NCI-H1105 treated with DMSO at 0.1 percent for 48 hours (cell line): ENCODE measurements at places on chromosomes 7 and 10.
A peak's percentile ranks its signal among the peaks of the same experiment; 100 is the strongest.

GRCh38 chr10:95832216-95833041 lies 75.3 kb upstream of the CC2D2B start:
- no peak for DNase-seq

GRCh38 chr10:112275512-112276245 lies 7.5 kb upstream of the TECTB start:
- DNase-seq, result no peak

- no peak for DNase-seq
These were observed 10.3 kb downstream of the ZNF775 start for GRCh38 chr7:150389532-150389816.

- DNase-seq, result no peak
These were observed 76.6 kb downstream of the CYP26A1 start for GRCh38 chr10:93150289-93150688.

GRCh38 chr7:33806298-33807154 lies 98.8 kb upstream of the BMPER start:
- DNase-seq, result no peak

- DNase-seq, result no peak
These were observed 54.2 kb upstream of the SVIL start for GRCh38 chr10:29689001-29689400.

DNA sequence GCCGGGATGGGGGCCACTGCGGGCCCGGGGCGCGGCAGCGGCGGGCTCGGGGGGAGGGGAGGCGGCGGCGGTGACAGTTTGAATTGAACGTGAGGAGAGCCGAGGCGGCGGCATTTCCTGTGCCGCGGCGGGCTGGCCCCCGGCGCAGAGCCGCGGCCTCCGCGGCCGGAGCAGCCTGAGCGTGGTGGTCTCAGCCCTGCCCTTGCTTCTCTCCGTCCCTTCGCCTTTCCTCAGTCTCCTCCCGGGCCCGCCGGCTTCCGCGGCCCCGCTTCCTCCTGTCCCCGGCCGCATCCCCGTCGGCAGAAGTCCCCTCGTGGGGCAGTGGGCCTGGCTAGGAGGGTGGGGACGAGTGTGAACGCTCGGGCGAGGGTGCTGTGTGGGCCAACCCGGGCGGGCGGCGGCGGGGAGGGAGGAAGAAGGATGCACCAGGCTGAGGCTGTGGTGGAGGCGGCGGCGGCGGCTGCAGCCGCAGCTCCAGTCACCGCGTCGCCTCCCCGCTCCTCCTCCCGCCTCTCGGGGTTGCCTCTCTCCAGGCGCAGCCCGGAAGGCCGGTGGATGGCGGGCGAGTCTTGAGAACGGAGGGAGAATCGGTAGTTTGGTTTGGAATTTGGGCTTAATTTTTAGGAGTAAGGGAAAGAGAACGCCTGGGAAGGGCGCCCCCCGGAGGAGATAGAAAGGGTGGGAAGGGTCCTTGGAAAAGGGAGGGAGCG lies 690 bp downstream of the SEPTIN7 start:
- peak; percentile 76 for DNase-seq

- no peak for DNase-seq
These were observed 583.5 kb upstream of the SEMA3D start for GRCh38 chr7:85770332-85770731.

GRCh38 chr7:121505540-121506182 lies 109.6 kb upstream of the FAM3C start:
- no peak for DNase-seq

DNA sequence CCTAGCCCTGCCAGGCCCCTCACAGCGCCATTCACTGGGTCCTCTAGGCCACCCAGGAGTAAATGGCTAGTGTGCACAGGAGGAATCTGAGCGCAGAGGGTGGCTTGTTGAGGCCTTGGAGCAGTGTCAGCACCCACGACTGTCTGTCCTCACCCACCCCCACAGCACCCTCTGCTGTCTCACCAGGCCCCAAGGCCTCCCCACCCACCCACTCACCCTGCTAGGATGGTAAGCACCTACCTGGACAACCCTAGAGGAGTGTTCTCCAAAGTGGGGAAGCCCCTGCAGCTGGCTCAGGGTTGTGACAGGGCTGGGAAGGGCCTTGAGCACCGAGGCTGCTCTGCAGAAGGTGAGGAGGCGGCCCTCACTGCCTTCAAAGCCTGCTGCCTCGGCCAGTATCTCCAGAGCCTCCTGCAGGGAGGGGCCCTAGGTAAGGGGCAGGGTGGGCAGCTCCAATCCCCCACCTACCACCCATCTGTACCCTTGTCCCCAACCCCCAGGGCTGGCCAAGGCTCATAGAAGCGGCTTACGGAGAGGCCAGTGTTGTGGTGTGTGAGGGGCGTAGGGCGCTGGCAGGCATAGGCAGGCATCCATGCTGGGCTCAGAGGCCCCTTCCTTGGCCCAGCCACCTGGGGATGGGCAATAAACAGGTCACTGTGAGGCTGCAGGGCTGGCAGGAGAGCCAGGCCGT lies 2.9 kb downstream of the POLM start:
- no peak for DNase-seq

GRCh38 chr7:30379131-30379530 lies 94.7 kb downstream of the ZNRF2 start:
- DNase-seq, result no peak

DNA sequence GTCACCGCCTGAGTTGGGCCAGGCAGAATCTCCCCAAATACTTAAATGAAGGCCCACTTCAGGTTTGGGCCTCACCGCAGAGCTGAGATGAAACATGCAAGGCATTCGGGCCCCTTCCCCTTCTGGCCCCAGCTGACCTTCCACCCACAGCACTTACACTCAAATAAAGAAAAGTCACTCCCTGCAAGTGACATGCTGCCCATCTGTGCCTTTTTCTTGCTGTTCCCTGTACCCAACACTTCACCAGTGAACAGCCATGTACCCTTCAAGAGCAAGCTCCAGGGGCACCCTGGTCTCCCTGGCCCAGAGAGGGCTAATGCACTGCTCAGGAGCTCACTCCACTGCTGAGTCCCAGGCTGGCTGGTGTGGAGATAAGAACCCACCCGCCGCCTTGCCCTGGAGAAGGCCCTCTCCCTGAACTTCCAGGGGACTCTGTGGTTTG lies 40.7 kb downstream of the ZCCHC24 start:
- DNase-seq, result no peak

GRCh38 chr7:7829667-7830066 lies 111.3 kb upstream of the RPA3 start:
- DNase-seq, result peak; percentile 57

- DNase-seq, result no peak
These were observed 1.2 kb upstream of the C10orf143 start for GRCh38 chr10:130111852-130112180.

DNA sequence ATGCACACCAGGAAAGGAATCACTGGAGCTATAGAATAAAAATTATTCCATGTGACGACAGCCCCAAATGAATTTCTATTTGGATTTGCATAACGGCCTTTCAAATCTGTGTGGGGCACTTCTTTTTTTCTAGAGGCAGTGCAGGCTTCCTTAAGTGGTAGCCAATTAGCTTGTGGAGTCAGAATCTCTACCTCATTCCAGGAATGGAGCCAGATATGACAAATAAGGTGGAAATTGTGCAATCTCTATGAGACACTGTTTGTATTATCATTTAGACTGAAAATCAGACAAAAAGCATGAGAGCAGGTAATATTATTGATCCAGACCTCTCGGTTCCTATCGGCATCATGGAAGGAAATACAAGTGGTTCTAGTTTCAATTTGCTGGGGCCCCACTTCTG lies 78.7 kb downstream of the BEND7 start:
- DNase-seq, result no peak

DNA sequence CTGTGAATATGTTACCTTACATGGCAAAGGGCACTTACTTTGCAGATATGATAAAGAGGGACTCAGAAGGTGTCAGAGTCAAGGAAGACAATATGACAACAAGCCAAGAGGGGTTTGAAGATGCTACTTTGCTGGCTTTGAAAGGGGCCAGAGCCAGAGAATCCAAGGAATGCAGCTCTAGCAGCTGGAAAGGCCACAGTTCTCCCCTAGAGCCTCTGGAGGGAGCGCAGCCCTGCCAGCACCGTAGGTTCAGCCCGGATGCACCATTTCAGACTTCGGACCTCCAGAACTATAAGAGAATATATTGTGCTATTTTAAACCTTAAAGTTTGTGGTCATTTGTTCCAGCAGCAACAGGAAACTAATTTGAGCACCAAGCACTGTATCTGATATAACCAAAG lies 32.9 kb upstream of the WDR11 start:
- no peak for DNase-seq

- DNase-seq, result no peak
These were observed 31.3 kb upstream of the NME8 start for GRCh38 chr7:37816922-37817590.

GRCh38 chr7:128791972-128792327 lies 182 bp downstream of the CCDC136 start:
- DNase-seq, result no peak

DNA sequence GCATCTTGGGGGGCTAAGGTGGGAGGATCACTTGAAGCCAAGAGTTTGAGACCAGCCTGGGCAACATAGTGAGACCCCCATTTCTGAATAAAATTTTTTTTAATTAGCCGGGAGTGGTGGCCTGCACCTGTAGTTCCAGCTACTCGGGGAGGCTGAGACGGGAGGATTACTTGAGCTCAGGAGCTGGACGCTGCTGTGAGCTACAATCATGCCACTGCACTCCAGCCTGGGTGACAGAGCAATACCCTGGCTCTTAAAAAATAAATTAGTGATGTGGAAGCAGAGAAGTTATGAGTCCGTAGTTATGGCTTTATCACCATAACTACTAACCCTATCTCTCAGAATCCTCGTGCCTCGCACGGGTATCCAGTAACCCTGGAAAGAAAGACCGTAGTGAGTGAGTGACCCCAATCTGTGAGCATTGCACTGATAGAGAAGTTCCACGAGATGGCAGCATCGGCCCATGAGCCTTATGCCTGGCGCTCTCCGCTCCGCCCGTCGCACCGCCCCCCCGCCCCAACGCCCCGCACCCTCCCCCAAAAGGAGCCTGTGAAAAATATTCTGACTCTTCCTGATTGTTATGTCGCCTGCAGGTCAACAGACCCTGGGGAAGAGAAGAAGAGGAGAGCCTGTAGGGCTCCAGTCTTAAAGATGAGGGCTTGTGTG lies 4.9 kb upstream of the SLC29A3 start:
- peak; percentile 11 for DNase-seq

DNA sequence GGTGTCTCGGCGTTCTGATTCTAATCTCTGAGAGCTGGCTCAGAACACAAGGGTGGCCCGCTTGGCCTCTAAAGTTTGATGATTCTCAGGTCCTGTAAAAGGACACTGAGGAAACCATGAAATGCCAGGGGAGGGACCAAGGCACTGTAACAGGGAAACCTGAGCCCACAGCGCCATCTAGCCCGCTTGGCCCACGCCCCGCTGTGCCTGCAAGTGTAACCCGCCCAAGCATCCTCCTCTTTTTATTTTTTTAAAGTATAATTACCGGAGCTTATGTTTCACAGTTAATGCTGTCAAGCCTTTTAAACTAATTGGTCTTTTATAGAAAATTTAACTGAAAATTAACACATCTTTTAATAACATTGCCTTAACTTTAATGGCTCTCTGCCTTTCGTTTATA lies 734.7 kb downstream of the KCNMA1 start:
- DNase-seq, result no peak
